IMR-90 (cell line): ENCODE measurements at places on chromosomes 16 and 17.

DNA sequence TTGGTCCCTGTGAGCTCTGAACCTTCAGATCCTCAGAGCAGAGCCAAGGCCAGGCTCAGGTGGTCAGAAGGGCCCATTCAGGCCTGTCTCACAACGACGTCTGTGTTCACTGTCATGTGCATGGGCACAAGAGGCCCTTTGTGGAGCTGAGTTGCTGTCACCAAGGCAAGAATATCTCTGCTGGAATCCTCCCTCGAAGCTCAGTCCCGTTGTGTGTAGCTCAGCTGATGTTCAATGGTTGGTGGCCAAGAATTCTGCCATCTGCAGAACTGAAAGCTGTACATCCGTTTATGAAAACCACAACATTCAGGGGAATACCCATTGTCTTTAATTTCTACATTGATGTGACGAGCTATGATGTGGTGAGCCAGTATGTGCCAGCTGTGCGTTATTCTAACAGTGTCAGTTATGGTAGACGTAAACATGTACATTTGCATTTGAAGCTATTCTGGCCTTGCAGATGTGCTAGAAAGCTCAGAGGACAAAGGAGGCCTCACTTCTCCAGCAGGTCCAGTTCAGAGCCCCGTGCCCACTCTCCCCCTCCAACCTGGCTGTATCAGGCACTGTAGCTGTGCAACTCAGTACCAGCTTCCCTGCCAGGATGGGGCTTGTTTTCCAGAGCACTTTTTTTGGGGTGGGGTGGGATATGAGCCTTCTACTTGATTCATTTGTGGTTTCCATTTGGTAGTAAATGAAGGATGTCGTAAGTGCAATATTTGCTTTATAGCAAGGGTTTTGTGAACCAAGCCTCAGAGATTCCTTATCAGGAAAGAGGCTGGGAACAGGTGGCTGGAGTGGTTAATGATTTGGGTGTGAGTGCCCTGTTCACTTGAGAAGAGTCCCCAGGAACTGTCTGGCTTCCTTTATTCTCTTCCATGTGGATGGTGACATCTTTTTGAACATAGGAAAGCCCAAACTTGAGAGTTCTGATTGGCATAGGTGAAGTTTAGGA, 56.1 kb downstream of the B9D1 start:
- H3K4me1 ChIP-seq: peaks cover 8% of the 10 kb centered on the region
- peaks cover 12% of the 10 kb centered on the region for H3K36me3 ChIP-seq
- no peak overlapping the region for H3K4me3 ChIP-seq
- no peaks in the 10 kb centered on the region for H3K27me3 ChIP-seq

DNA sequence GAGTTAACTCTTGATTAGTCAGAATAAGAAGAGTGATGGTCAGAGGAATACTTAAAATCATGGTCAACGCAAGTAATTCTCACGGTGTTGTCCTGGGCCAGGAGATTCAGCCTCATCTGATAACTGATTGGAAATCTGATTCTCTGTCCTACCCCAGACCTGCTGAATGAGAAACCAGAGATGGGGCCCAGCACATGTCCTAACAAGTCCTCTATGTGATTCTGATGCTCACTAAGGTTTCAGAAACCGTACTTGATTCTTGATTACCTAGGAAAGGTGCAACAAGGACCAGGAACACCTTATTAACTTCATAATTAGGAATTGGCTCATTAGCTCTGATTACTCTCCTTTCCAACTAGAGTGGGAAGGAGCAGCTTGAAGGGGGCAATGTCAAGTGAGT, 44.5 kb downstream of the ANKFY1 start:
- no peaks in the 10 kb centered on the region for H3K27me3 ChIP-seq
- no peak overlapping the region for H3K4me3 ChIP-seq
- H3K4me1 ChIP-seq: peaks cover 2% of the 10 kb centered on the region; the same call in 1 of the 2 replicates
- peak overlapping the region; percentile 26; the same call in 1 of the 2 replicates for H3K27ac ChIP-seq
- no peak for DNase-seq

GRCh38 chr17:79114458-79115301, 40.1 kb downstream of the ENGASE start:
- H3K4me3 ChIP-seq: no peak overlapping the region
- no peaks in the 10 kb centered on the region for H3K4me1 ChIP-seq
- no peaks in the 10 kb centered on the region for H3K36me3 ChIP-seq
- no peak overlapping the region for H3K27ac ChIP-seq

GRCh38 chr17:76088041-76088867, 9.3 kb downstream of the ZACN start:
- no peak for DNase-seq
- H3K27ac ChIP-seq: no peak overlapping the region
- no peaks in the 10 kb centered on the region for H3K4me1 ChIP-seq
- H3K27me3 ChIP-seq: no peaks in the 10 kb centered on the region
- peaks cover 78% of the 10 kb centered on the region for H3K36me3 ChIP-seq

DNA sequence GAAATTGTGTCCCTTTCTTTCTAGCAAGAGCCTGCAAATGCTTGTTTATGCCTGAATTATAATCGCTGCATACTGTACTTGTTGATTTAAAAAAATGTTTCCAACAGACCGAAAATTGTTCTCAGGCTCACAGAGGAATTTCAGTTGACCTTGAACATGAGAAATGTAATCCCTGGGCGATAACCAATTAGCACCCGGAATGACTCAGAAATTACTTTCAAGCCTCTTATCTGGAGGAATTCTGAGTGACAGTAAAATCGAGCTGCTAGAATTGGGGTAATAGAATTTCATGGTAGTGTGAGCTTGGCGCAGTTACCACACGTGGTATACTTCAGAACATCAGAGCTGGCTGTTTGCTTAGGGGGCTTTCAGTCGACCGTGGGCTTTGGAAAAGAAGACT, 139.1 kb upstream of the CACNG3 start:
- no peaks in the 10 kb centered on the region for H3K4me1 ChIP-seq
- DNase-seq: no peak
- H3K4me3 ChIP-seq: no peak overlapping the region
- H3K36me3 ChIP-seq: no peaks in the 10 kb centered on the region

DNA sequence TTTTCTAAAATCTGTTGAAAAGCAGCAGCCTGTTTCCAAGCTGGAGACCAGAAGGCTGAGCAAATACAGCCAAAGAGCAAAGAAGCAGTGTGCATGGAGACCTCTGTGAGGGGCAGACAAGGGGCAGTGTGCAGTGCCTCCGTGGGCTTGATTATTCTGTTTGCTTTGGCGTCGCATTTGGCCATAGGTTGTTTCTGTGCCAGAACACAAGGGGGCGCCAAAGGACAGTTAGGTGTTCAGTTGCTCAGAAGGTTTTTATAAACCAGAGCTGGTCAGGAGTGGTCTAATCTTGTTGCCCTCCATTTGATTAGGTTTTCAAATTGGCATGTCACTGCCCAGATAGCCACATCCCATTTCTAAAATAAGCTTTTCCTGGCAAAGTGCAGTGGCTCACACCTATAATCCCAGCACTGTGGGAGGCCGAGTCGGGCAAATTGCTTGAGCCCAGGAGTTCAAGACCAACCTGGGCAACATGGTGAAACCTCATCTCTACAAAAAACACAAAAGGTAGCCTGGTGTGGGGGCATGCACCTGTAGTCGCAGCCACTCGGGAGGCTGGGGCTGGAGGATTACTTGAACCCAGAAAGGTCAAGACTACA, 10.6 kb downstream of the MYH3 start:
- no peaks in the 10 kb centered on the region for H3K36me3 ChIP-seq
- no peaks in the 10 kb centered on the region; the same call in 1 of the 2 replicates for H3K4me1 ChIP-seq
- H3K27ac ChIP-seq: no peak overlapping the region

GRCh38 chr16:88570691-88571092, 489 bp downstream of the ZC3H18 start:
- DNase-seq: no peak
- H3K27ac ChIP-seq: peak overlapping the region; percentile 100; the same call in 1 of the 2 replicates
- peaks cover 8% of the 10 kb centered on the region for H3K4me1 ChIP-seq
- no peaks in the 10 kb centered on the region for H3K27me3 ChIP-seq
- H3K36me3 ChIP-seq: peaks cover 10% of the 10 kb centered on the region

- DNase-seq: no peak
- no peak overlapping the region for H3K4me3 ChIP-seq
- no peaks in the 10 kb centered on the region for H3K36me3 ChIP-seq
- peaks cover 6% of the 10 kb centered on the region; the same call in 1 of the 2 replicates for H3K4me1 ChIP-seq
- H3K27ac ChIP-seq: no peak overlapping the region
- 0 out of 2 replicates have a peak, but pooled peaks cover 4% of the 10 kb centered on the region for H3K27me3 ChIP-seq
These were observed 10.6 kb upstream of the SCN4A start for GRCh38 chr17:63983320-63983719.

- DNase-seq: no peak
- no peak overlapping the region for H3K4me3 ChIP-seq
- no peaks in the 10 kb centered on the region for H3K4me1 ChIP-seq
- no peaks in the 10 kb centered on the region for H3K27me3 ChIP-seq
These were observed 8.3 kb downstream of the TRIM65 start for GRCh38 chr17:75888484-75888883.

- no peak overlapping the region for H3K4me3 ChIP-seq
- no peaks in the 10 kb centered on the region for H3K4me1 ChIP-seq
These were observed 18.6 kb downstream of the CIBAR2 start for GRCh38 chr16:85093705-85094104.

DNA sequence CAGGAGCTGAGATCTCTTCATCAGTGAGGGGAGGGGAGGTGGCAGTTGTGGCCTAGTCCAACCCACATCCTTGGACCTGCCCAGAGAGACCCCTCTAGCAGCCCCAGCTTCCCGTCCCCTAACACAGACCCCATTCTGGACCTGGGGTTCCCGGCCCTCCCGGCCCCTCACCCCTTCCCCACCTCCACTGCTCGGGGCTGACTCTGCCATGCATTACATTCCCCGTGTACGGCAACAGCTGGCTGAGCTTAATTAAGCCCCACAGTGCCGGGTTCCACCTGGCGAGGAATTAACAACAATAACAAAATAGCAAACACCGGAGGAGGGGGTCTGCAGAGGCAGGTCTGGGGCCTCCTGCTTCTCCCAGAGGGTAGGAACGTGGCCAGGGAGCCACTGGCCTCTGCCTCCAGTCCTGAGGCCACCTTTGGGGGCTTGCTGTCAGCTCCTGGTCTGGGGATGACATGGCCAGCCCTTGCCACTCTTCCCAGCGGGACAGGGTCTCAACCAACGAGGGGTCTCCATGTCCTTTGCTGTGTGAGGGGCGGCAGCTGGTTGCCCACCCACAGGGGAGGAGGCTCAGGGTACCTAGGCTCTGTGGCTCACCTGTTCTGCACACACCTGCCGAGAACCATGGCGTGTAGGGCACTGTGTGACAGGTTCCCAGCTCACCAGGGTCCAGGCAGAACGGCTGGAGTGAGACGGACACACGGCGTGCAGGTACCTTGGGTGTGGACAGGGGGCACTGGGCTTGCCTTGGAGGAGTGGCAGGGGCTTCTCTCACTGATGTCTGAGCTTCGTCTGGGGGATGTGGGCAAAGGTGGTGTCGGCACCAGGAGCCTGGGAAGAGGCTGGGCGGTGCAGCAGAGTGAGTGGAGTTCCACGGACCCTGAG, 46.9 kb upstream of the CBFA2T3 start:
- H3K27ac ChIP-seq: no peak overlapping the region
- no peak overlapping the region for H3K4me3 ChIP-seq
- no peaks in the 10 kb centered on the region for H3K4me1 ChIP-seq
- H3K27me3 ChIP-seq: peaks cover 10% of the 10 kb centered on the region

GRCh38 chr16:31221357-31222160, 4.6 kb upstream of the PYDC1 start:
- H3K27ac ChIP-seq: no peak overlapping the region
- H3K27me3 ChIP-seq: peaks cover 34% of the 10 kb centered on the region
- no peaks in the 10 kb centered on the region for H3K36me3 ChIP-seq

DNA sequence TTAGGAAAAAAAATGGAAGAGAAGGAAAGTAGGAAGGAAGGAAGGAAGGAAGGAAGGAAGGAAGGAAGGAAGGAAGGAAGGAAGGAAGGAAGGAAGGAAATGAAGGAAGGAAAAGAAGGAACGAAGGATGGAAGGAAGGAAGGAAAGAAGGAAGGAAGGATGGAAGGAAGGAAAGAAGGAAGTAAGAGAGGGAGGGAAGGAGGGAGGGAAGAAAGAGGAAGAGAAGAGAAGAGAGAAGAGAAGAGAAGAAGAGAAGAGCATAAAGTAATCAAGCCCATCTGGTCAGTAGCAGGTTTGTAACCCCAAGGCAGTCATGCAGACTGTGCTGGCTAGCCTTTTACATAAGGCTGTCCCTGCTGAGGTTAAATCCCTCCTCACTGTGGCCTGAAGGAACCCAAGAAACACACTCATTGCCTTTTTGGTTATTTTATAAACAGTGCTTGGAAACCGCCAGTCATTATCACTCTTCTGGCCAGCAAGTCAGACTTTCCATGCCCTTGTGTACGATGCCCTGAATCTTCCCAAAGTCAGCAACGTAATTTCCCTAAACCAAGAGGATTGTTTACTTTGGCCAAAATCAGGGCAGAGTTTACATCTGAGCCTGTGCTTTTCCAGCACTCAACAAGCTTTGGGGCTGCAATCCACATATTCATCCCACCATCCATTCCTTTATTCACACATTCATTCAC, 409.6 kb upstream of the MAF start:
- H3K4me1 ChIP-seq: no peaks in the 10 kb centered on the region
- no peak overlapping the region for H3K27ac ChIP-seq
- no peak for DNase-seq
- H3K27me3 ChIP-seq: no peaks in the 10 kb centered on the region
